ENCODE measurements at places on chromosomes 1 and 21.

DNA sequence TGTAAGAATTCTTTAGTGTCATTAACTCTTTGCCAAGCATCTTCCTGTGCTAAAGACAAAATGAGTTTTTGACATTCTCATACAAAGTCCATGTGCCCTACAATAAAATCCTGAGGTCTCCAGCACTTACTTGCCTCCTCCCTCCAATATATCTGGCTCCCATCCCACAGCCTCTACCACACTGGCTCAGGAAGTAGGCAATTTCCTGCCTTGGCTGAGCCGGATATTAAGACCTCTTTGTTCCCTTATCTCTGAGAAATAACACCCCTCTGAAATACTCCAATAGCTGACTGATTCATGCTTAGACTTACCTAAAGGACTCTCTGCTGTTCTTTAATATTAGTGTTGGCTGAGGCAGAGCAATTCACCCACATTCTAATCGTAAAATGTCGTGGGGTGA, 37.6 kb upstream of the GORAB start:
- no peak for DNase-seq

DNA sequence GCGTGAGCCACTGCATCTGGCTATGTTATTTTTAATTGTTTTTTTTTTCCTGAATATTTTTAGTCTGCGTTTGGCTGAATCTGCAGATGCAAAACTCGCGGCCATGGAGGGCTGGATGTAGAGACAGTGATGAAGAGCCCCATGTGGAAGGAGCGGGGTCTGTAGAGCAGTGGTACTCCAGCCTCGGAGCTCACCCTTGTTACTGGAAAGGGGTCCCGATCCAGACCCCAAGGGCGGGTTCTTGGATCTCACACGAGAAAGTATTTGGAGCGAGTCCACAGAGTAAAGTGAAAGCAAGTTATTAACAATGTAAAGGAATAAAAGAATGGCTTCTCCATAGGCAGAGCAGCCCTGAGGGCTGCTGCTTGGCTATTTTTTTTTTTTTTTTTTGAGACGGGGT, 2.7 kb downstream of the TRPM2 start:
- no peak for DNase-seq

DNA sequence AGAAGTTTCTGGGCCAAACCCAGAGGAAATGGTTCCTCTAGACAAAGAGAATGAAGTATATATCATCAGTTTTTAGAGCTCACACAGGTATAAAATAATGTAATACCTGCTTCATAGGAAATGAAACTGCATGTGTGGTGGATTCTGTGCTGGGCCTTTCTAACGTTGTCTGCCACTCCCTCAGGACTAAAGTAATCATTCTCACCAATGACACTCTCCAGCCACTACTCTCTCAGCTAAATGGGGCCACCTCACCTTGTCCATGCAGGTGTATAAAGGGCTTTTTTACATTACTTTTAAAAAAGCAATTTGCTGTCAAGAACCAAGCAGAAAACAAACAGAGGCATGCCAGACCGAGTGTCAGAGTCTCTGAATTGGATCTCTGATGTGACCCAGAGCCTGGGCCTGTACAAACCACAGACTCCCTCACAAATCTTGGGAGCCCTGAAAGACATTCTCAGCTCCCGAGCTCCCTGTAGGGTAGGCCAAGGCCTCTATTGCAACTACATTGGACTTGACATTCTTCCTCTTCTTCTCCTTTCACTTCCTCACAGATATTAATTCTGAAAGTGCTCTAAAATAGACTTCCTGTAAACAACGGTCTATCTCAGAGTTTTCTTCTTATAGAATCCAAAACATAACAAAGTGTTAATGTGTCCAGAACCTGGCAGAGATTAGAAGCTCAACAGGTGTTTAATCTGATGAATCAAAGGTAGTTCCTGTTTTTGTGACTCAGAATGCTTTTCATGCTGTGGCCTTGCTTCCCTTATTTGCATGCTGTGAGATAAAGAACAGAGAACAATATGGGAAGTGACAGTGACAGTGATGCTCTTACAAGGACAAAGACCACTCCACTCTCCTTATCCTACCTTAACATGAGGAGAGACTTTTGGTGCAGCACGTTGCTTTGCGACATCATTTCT, 8.6 kb downstream of the AIM2 start:
- no peak for DNase-seq

DNA sequence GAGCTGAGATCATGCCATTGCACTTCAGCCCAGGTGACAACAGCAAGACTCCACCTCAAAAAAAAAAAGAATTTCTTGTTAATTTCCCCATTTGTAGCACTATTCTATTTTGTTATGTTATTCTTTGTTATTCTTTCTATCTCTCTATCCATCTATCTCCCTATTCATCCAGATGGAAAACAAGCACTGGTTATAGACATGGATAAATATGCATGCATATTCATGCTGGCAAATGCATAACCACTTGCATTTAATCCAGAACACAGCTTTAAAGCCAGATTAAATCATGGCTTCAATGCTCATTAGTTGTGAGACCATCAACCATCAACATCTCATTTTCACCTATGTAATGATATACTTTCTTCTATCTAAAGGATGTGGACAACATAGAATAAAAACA, 21.5 kb upstream of the KLHL20 start:
- no peak for DNase-seq

DNA sequence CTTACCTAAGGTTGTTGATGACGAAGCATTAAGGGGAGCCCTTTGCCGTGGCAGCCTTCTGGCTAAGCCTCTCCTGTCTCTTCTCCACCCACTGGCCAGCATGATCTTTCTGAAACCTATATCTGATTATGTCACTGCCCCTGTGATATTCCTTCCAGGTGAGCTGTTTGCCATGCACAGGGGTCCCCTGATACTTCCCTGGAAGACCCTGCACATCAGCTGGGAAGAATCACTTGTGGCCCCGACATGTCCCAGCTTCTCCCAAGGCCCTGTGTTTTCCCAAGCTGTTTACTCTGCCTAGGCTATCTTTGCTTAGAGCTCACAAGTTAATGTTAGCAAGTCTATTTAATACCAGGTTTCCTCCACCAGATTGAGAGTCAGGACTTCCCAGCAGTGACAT, 12.3 kb downstream of the RD3 start:
- DNase-seq, result no peak

DNA sequence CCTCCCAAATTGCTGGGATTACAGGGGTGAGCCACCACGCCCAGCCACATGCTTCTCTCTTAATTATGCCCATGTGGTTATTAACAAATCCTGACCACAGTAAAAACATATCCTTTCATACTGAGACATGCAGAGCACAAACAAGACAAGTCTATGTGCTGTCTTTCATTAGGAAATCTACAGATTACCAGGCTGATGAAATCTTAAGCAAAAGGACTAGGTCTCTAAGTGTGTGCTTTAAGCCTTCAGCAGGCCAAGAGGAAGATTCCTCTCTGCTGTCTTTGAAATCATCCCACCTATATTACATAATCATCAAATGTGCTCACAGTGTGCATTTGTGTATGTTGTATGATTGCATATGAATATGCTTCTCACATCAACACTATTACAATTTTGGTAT, 419.3 kb downstream of the KCTD3 start:
- no peak for DNase-seq

DNA sequence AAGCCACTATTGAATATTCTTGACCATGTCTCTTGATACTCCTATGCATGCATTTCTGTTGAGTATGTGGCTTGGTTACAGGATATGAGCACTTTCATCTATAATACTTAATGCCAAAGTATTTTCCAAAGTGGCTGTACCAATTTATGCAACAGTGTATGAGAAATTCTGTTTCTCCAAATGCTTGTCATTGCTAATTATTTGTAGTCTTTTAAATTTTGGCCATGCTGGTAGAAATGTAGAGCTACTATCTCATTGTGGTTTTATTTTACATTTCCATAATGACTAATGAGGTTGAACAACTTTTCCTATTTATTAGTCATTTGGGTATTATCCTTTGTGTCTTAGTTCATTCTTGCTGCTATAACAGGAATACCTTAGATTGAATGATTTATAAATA, 71.4 kb upstream of the TSPAN2 start:
- no peak for DNase-seq

DNA sequence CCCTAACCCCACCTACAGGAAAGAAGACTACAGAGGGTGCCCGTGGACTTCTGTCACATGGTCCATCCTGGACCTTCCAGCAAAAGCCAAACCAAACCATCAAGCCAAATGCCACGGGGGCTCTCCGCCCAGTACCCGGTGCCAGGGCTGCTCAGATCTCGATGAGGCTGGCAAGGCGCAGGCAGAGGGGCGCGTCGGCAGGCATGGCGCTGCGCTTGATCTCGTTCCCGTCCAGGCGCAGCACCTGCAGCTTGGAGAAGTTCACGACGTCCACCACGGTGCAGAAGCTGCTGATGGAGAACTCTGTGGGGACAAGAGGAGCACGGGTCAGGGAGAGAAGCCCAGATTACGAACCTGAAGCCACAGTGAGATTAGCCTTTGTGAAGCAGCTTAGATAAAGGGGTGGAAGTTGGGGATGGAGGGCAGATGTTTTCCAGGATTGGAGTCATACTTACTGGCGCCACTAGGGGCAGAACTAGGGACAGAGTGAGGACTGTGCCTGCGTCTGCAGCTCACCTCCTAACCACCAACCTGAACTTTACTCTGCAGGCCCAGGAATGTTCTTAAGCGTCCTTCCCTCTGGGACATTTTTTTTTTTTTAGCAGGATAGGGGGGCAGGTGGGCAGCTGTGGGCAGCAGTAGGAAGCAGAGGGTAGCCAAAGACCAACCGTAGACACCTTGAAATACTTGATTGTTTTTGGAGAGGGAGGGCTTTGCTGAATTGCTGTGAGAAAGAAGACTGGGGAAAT, 8.6 kb downstream of the FMOD start:
- DNase-seq, result peak; percentile 37
